Right kidney (tissue), 9 donors: ENCODE measurements at places on chromosomes 7 and 10.

DNA sequence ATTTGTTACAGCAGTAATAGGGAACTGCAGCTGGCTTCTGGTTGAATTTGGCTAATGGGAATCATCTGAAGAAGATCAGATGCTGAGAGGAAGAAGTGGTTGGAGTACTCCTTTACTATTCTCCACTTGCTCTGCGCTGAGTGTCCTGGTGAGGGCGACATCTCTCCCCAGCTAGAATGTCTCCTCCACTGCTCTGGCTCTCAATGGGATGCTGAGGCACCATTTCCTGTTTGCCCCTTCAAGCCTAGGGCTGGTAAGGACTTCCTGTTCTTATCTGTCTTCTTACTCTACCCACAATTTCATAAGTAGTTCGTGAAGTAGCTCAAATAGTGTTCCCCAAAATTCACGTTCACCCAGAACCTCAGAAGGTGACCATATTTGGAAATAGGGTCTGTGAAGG, 43.2 kb upstream of the TES start:
- DNase-seq = no peak

- DNase-seq = no peak
Measured at GRCh38 chr7:108067844-108068243, 62.3 kb downstream of the LAMB4 start.

- DNase-seq = no peak
Measured at GRCh38 chr7:641269-641671, 85.2 kb upstream of the DNAAF5 start.

- no peak for DNase-seq
Measured at GRCh38 chr10:4663162-4663992, 162.6 kb upstream of the AKR1E2 start.

DNA sequence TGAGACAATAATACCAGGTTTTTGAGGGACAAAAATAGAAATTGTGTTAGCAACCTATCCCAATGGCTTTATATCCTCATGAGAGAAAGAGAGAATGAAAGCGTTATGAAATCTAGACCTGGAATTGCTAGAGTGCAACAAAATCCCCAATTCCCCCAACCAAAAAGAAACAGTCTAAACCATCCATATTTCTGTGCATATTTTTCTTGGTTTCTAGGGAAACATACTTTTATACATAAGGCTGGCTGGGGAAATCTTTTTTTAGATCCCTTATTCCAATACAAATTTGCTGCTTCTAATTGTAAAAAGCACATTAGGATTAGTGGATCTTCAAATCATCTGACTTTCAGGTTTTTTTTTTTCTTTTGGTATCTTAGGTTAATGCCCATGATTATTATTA, 277.0 kb upstream of the SEMA3A start:
- DNase-seq = no peak

GRCh38 chr7:22194658-22195273, 162.2 kb downstream of the RAPGEF5 start:
- DNase-seq = no peak

- no peak for DNase-seq
Measured at GRCh38 chr10:72320676-72321247, 34.0 kb downstream of the DNAJB12 start.

GRCh38 chr10:23067939-23068775, 27.2 kb upstream of the MSRB2 start:
- DNase-seq = peak; percentile 63

DNA sequence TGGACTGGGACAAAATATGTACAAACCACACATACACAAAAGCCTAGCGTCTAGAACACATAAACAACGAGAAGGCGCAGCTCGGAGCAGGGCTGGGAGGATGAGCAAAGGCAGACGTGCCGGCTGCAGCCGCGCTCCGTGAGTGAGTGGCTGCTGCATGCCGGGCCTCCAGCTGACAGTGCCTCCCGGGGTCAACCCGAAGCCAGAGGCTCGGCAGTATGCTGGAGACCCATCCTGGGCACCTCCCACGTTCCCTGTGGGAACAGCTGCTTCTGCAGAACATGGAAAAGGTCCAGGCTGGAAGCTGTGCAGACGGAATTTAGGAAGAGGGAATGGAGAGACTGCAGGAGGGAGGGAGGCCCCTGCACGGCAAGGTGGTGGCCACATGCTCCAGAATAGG, 3.6 kb upstream of the GPR146 start:
- peak; percentile 70 for DNase-seq

GRCh38 chr10:59047957-59048618, 128.4 kb upstream of the PHYHIPL start:
- no peak for DNase-seq

- DNase-seq = peak; percentile 74
Measured at GRCh38 chr7:100604028-100604975, 2.1 kb downstream of the PCOLCE start.

DNA sequence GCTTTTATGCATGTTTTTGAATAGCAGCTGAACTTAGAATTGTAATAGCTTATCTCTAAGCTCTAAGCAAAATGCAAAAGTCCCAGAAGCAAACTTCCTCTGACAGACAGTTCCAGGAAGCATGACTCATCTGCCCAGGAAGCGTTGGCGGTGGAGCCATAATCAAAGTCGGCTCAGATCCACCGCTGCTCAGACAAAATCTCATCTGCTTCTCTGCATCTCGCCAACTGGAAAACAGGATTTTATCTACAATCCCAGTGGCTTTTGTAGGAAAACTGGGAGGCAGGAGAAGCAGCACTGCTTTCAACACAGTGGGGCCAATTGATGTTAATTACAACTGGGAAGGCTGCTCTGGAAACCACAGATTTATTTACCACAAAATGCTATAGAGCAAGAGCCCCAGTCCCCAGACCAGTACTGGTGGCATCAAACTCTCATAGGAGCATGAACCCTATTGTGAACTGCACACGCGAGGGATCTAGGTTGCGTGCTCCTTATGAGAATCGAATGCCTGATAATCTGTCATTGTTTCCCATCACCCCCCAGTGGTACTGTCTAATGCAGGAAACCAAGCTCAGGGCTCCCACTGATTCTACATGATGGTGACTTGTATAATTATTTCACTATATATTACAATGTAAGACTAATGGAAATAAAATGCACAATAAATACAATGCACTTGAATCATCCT, 99.9 kb downstream of the CUBN start:
- DNase-seq = no peak

GRCh38 chr10:42924484-42924883, 141.9 kb downstream of the BMS1 start:
- DNase-seq = no peak

DNA sequence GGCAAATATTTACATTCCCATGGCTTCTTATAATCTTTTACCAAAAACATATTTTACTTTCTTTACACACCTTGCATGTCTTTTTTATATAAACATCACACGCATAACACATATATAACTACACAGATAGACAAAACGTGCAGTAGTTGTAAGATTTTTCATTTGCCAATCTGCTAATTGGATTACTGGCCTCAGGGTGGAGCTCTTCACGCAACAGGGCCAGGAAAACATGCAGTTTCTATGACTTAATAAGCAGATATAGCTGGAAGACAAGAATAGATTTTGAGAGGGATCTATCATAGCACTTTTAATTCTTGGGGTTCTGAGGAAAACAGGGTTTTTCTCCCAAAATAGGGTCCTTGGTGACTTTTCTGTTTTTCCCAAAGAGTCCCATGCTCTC, 12.7 kb downstream of the ACADSB start:
- DNase-seq = no peak

- no peak for DNase-seq
Measured at GRCh38 chr10:16545116-16545736, 23.5 kb upstream of the C1QL3 start.

- no peak for DNase-seq
Measured at GRCh38 chr7:123538189-123538714, 3.9 kb upstream of the IQUB start.

- no peak for DNase-seq
Measured at GRCh38 chr7:86815556-86815955, 171.8 kb downstream of the GRM3 start.

GRCh38 chr10:23558361-23558799, 119.5 kb downstream of the OTUD1 start:
- DNase-seq = no peak

DNA sequence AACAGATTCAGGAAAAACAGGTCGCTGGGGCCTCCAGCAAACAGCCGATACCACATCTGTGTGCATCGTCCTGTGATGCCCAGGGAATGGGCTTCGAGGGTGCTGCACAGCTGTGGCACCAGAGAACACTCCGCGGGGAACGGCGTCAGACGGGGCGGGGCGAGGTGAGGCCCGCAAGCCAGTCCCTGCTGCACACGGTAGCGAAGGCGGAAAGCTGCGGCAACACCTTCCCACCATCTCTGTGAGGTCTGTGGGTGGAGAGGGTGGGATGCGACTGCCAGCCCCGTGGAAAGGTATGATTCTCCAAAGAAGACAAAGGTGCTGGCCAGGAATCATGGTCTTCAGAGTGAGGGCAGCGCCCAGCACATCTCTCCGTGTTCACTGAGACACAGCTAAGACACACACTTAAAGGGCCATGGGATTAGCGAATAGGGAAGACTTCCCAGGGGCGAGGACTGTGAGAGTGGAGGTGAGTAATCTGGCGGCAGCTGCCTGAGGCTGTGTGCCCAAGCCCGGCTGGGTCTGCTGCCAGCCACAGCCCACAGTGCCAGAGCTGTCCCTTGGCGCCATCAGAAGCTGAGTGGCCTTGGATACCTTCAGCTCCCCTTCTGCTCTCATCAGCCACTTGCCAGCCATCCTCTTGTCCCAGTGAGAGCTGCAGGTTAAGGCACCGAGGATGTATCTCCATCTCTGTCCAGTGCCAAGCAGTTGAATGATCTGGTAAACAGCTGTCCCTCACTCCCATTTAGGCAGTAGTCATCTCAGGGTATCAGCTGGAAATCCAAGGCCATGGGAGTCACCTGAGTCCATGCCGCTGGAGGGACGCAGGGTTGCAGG, 17.6 kb downstream of the PRKAG2 start:
- no peak for DNase-seq

- DNase-seq = no peak
Measured at GRCh38 chr7:134612197-134612596, 34.5 kb upstream of the BPGM start.

- no peak for DNase-seq
Measured at GRCh38 chr7:29139191-29139590, 7.1 kb downstream of the CPVL start.

DNA sequence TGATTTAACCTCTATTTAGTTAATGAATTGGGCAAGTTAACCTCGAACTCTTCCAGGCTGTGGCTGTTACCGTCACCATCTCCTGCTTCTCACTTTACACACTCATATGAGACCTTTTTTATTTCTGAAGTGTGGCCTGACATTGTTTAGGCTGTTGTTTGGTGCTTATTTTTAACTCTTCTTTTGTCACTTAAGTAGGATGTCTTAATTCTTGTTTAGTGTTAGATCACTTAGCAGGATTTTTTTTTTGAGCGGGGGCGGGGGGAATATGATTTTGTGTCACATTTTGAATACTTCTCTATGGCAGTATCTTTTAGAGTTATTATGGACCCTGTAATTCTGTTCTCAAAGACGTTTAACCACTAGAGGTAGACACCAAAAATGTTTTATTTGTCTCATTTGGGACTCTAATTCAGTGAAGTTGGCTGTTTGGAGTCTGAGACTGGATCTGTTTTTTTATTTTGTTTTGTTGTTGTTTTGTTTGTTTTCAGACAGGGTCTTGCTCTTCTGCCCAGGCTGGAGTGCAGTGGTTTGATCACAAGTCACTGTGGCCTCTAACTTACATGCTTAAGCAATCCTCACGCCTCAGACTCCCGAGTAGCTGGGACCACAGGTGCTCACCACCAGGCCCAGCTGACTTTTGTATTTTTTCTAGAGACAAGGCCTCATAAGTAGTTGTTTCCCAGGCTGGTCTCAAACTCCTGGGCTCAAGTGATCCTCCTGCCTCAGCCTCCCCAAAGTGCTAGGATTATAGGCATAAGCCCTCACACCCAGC, 73.5 kb downstream of the CUX1 start:
- no peak for DNase-seq

GRCh38 chr10:127649642-127650041, 87.3 kb upstream of the FOXI2 start:
- no peak for DNase-seq

- no peak for DNase-seq
Measured at GRCh38 chr10:59405235-59405634, 42.9 kb upstream of the FAM13C start.

- DNase-seq = no peak
Measured at GRCh38 chr7:130803127-130803526, 69.1 kb upstream of the KLF14 start.

GRCh38 chr10:70892631-70893030, 4.3 kb upstream of the PCBD1 start:
- no peak for DNase-seq

DNA sequence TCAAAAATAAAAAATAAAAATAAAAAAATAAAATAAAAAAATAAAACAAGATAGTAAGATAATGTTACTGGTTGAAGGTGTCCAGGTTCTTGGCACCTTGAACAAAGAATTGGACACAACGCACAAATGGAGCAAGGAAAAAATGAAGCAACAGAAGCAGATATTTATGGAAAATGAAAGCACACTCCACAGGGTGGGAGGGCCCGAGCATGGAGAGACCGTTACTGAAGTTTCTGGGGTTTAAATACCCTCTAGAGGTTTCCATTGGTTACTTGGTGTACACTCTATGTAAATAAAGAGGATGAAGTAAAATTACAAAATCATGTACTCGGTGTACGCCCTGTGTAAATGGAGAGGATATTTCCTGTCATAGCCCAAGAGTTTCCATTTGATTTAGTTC, 15.7 kb upstream of the PFKP start:
- no peak for DNase-seq

GRCh38 chr7:139092090-139092796, 17.3 kb downstream of the ZC3HAV1 start:
- DNase-seq = no peak

- no peak for DNase-seq
Measured at GRCh38 chr10:86139066-86139657, 227.4 kb downstream of the GRID1 start.

DNA sequence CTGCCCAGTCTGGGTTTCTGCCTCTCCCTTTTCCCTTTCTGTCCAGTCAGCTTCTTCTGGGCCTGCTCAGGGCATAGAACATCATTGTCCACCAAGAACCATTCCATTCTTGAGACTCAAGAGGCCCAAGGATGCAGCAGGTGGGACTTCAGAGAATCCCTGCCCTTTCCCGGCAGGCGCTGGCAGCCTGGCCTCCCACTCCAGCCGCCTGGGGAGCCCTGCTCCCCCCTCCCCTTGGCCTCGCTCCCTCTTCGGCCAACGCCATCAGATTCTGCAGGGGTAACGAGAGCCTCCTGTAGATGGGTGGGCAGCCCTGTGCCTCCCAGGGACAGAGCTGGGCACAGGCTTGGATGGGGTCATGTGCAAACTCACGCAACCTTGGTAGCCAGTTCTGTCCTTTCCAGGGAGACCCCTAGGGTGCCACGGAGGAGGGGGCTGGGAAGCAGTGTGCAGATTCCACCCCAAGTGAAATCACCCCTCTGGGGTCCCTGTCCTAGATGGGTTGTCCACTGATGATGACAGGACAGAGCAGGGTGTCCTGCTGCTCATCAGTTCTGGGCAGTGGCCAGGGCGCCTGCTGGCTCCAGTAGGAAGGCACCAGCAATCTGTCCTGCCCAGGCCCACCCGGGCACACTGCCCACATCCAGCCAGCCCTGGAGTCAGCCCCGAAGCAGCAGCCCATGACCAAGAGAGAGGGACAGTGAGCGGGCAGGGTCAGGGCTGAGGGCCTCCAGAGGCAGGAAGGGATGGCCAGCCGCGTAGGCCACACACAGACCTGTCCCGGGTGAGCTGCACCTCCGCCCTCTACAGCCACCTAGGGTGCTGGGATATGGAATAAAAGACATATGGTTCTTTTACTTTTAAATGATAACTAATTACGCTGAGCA, 47.7 kb downstream of the RASGEF1A start:
- DNase-seq = no peak

- DNase-seq = no peak
Measured at GRCh38 chr7:42735081-42735480, 176.8 kb downstream of the C7orf25 start.

GRCh38 chr7:132244903-132245480, 331.3 kb downstream of the PLXNA4 start:
- no peak for DNase-seq
